Midbrain (tissue), 1 donor: ENCODE measurements at places on chromosomes 2 and 18.

- no peak for DNase-seq
Measured at GRCh38 chr2:164843346-164843911, 1.8 kb upstream of the COBLL1 start.

GRCh38 chr2:8087480-8087840, 594.4 kb upstream of the ID2 start:
- no peak for DNase-seq

DNA sequence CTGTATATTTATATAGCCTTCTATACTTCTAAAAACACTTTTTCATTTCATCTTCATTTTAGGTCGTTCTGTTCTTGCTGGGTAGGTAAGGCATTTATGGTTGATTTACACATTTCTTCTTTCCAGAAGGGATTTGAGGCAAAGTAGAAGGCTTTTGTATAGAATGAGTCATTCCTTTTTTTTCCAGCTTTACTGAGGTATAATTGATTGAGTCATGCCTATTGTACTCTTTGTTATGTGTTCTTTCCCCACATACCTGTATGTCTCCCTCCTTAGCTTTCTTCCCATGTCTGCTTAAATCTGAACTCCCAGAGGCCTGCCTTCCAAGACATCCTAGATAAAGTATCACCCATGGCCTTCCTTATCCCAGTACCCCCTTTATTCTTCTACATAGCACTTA, 4.8 kb upstream of the CDC42EP3 start:
- no peak for DNase-seq

- DNase-seq: no peak
Measured at GRCh38 chr2:96323849-96324248, 1.3 kb upstream of the ITPRIPL1 start.

- DNase-seq: no peak
Measured at GRCh38 chr2:189363559-189363958, 77.7 kb upstream of the WDR75 start.

GRCh38 chr2:60520917-60521539, 32.4 kb downstream of the BCL11A start:
- no peak for DNase-seq

DNA sequence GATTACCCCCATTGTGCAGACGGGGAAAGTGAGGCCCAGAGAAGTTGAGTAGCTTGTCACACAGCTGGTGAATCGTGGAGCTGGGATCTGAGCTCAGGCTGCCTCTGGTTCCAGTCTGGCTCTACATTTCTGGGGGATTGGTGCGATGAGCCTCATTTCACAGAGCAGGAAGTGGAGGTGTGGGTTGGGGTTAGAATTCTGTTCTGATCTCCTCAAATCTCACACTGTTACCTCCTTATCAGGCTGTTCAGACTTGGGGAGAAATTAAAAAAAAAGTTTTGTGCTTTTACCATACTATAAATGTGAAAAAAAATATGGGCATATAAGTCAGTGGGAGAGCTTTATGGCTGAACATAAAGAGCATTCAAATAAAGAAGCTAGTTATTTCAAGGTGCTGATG, 21.6 kb downstream of the SH3RF3 start:
- no peak for DNase-seq

DNA sequence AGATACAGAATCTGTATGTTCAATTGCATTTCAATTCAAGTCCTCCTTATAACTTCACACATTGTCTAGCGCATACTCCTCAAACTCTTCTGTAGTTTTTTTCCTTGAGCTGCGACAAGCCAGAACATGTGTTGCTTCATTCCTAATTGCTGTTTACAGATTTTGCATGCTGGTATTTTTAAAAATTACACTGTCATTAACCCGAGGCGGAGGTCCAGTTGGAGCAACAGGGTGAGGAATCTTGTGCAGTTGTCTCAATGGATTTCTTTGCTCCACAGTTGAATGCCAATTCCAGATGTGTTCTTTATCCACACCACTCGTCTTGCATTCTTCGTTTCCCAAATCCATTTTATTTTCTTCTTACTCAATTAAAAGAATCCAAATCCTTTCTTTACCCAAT, 16.4 kb upstream of the SERPINB13 start:
- DNase-seq: no peak

DNA sequence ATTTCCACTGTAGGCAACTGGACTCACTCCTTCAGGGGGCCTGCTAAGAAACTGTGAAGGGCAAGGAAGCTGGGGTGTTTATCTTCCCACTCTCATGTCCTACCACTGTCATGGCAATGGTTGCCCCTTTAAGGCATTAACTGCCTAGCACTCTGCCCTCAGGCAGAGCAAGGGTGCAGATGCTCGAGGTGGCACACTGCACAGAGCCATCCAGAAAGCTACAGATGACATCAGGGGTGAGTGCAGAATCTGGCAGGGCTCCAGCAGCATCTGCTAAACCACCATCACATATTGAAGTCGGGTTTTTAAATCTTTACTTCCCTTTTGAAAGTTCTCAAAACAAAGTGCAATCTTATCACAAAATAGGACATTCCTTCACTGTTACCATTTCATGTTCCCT, 75.4 kb downstream of the RAPGEF4 start:
- no peak for DNase-seq

GRCh38 chr18:33875029-33875565, 297.1 kb downstream of the ASXL3 start:
- no peak for DNase-seq

- no peak for DNase-seq
Measured at GRCh38 chr2:127163921-127164320, 56.2 kb downstream of the CYP27C1 start.
